Hindlimb muscle (tissue), 1 donor: ENCODE measurements at places on chromosomes 2 and 18.

- no peak for DNase-seq
These were observed 70.2 kb upstream of the PIEZO2 start for GRCh38 chr18:11219571-11219970.

DNA sequence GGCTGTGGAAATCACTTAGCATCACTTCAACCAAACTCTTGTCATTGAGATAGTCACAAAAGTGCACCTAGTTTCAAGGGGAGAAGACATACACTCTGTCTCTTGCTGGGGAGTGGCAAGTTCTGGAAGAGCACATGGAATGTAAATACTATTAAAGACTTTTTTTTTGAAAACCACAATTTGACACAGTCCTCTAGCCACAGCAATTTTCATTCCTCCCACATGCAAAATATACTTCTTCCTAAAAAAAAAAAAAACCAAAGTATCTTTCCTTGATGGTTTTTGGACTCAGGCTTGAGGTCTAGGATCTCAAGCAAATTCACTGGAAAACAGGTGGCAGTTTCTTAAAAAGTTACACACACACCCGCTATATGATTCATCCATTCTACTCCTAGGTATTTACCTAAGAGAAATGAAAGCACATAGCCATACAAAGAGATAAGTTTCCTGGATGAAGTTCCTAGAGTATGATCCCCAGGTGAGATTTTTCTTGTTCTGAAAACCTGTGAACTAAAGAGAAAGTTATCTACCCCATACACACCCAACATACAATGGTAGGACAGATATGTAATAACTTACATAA is 295.8 kb downstream of the SP3 start:
- DNase-seq, result no peak

DNA sequence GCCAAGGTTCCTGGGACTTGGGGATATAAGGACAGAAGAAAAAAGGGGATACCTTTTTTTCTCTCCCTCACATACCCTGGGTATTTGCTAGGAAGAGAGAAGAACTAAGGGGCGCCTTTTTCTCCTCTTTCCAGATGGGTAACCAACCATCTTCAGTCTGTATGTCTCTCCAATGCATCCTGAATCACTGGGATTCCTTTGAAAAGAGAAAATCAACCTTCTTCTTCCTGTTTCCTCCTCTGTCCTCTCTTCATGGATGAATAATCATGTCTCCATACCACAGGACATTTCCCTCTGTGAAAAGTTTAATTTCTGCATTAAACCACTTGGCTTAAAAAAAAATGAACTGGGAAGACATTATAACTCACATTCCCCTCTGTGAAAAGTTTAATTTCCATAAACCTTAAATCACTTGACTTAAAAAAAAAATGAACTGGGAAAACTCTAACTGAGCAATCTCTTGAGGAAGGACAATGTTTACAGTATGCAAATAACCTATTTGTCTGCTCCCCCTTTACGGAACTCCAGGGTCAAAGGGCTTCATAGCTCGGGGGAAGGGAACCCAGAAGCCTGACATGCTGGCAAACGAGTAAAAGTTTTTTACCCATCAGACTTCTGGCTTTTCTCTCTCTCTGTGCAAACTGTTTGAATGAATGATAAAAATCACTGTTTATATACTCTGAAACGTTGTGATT is 56.7 kb upstream of the FAM98A start:
- no peak for DNase-seq

DNA sequence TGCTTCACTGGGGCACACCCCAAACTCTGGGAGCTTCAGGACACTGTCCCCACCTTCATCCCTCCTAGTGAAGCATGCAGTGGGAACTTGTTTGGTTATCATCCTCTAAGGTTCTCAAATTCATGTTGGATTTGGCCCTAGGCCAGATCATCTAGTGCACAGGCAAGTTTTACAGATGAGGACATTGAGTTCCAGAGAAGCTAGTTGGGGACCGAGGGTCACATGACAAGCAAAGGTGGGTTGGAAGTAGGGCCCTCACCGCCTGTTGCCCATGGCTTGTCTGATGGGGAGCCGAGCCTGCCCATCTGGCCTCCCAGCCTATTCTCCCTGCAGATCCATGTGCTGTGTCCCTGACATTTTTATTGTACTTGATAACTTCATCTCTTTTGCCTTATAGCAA is 2.8 kb downstream of the PRKCE start:
- DNase-seq, result no peak

DNA sequence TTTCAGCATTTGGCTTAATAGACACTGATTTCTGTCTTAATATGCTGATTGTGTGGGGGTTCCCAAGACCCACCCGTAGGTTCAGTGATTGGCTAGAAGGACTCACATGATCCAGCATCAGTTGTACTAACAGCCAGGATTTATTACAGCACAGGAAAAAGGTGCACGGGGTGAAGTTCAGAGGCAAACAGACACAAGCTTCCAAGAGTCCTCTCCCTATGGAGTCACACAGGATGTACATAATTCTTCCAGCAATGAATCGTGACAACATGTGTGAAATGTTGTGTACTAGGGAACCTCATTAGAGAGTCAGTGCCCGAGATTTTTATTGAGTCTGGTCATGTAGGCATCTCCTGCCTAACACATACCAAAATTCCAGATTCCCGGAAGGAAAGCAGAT is 52.8 kb downstream of the GALNT1 start:
- DNase-seq, result no peak

DNA sequence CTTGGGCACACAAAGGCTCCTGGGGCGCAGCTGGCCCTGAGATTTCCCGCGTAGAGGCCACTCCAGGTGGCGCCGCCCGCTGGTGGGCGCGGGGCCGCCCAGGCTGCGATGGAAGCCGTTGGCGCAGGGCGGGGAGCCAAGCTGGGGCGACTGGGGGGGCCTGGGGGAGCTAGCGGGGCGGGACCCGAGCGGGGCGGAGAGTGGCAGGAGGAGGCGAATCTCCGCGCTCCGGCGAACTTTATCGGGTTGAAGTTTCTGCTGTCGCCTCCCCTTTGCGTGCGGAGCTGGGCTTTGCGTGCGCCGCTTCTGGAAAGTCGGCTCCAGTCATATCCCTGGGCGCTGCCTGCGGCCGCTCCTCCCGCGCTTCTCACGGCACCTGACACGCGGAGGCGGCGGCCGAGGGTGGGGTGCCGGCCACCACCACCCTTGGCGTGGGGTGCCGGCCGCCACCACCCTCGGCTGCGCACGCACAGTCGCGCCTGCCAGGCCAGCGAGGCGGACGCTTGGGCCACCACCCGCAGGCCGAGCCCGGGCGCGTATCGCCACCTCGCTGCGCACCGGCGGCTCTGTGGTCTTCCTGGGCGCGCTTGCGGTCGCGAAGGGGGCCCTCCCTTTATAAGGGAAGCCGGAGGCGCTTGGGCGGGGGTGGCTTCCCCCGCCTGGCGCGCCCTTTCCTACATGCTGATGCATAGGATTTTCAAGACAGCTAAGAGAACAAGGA is 919 bp upstream of the CYP1B1 start:
- peak; percentile 63 for DNase-seq

DNA sequence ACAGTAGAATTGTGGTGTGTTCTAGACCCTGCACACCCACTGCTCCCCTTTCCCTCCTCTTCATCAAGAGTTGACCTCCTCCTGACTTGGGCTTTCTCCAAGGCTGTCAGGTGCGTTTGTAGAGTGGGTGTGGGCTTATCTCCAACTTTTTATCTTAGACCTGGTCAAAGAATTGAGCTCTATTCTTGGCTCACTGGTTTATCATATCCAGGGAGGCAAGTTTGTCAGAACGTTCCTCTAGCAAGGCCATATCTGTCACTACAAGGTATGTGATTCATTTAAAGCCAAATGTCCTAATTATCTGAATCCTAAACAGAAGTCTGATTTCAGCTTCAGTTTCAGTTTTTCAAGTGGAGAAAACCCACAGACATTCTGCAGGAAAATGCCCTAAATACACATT is 117.1 kb upstream of the MGAT5 start:
- DNase-seq, result no peak

DNA sequence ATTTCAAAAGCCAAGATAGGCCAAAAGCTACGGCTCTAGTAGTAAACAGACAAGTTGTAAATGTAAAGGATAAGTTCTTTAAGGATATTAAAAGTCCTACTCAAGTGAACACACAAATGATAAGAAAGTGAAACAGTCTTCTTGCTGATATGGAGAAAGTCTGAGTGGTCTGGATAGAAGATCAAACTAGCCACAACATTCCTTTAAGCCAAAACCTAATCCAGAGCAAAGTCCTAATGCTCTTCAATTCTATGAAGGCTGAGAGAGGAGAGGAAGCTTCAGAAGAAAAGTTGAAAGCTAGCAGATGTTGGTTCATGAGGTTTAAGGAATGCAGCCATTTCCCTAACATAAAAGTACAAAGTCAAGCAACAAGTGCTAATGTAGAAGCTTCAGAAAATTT is 111.7 kb upstream of the ZEB2 start:
- no peak for DNase-seq

GRCh38 chr2:170047331-170048065 is 130.4 kb upstream of the MYO3B start:
- DNase-seq, result no peak
